GM12865 (cell line): ENCODE measurements at places on chromosomes 13 and 19.

DNA sequence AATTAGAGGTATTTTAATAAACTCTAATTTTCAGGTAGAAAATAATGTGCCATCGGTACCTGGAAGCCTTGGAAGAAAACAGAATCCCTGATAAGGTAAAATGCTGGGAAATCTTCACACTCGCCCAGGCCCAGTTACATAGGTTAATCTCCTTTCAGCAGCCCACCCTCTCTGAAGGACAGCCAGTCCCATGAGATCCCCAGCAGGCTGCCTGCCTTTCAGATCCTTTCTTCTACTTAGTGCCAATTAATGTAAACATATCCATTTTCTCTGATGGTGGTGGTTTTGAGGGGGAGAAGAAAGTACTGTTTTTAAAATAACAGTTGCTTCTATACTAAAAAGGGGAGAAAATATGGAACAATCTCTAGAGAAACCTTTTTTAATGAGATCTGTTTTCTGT is 12.2 kb downstream of the SMAD9 start:
- no peak for DNase-seq

DNA sequence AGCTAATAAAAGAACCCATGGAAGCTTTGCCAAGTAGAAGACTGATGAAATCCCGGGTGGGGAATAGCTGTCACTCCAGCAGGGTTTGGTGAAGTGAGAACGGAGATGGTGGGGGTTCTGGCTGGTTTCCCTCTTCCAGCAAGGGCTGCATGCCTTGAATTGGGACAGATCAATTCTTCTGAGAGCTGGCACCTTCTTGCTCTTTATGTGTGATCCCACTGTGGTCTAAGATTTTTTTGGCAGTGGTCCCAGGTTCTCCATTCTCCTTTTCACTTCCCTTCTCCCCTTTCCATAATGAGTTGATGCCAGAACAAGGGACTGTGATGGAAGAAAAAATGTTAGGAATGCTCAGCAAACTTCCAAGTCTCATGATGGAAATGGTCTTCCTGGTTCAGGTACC is 50.0 kb downstream of the TNFSF11 start:
- no peak for DNase-seq

GRCh38 chr19:11423791-11424181 is 4.7 kb upstream of the RGL3 start:
- DNase-seq = no peak

DNA sequence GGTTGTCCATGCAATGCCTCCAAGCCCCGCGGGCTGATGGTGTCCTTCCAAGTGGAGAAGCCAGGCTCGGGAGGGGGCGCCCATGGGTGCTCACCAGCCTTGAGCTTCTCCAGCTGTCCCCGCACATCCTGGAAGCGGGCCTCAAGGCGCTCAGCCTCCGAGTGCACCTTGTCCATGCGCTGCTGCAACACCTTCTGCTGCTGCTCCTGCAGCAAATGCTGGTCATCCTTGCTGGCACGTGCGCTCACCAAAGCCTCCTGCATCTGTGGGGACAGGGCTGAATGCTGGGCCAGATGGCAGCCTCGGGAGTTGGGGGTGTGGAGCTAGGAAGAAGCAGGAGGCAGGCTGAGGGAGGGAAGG is 22.8 kb upstream of the EMP3 start:
- DNase-seq = no peak

- no peak for DNase-seq
Observed at GRCh38 chr19:54188215-54188871, 1.0 kb downstream of the MBOAT7 start.

GRCh38 chr19:55674459-55674840 is 576 bp upstream of the EPN1 start:
- DNase-seq = no peak

DNA sequence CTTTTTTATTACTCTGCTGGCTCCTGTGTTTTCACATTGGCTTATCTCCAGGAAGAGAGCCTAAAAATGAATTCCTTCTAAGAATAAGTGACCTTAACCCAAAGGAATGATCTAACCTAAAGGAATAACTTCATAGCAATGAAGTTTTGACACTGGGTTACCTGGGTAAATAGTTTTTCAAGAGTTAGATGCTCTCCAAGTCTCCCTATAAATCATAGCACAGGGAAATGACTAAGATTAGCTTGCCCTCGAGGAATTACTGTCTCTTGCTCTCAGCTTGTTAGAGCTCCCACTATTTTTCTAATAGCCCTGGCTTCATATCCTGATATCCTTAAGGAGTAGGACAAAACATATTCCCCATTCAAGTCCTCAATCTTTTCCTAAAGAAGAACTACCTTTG is 66.3 kb downstream of the SPRY2 start:
- no peak for DNase-seq
